AG09309 (cell line): ENCODE measurements at places on chromosomes 5 and 9.

GRCh38 chr9:133347515-133347984, 381 bp downstream of the MED22 start:
- DNase-seq = no peak

- no peak for DNase-seq
Measured at GRCh38 chr9:120846251-120846889, 3.6 kb upstream of the PSMD5 start.

DNA sequence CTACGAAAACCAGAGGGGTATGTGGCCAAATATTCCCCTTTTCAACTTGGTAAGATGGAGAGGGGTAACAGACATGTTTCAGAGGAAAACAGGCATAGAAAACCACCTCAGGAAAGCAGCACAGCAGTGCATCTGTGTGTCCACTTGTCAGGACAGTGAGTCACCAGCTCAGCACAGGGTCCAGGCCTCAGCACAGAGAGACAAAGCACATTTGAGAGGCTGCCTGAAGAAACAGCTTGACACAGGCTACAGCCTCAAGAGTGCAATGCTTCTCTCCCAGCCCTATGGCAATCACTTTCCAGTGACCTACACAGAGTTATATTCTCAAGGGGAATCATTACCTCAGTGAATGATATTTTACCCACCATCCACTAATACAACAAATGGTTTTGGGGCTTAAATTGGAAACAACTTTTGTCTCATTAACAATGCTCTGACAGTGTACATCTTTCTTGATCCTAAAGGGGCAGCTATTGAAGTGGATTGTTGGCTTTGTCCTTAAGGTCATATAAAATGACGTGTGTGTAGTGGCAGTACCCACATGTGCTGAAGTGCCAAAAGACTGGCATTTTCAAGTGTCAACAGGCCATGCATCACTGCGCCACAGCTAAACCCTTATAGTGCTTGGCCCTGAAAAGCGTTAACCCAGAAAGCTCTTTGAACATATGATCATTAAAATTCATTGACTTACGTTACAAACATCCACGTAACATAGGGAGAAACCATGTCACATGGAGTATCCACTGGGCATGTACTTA, 46.4 kb downstream of the ERMP1 start:
- DNase-seq = no peak

DNA sequence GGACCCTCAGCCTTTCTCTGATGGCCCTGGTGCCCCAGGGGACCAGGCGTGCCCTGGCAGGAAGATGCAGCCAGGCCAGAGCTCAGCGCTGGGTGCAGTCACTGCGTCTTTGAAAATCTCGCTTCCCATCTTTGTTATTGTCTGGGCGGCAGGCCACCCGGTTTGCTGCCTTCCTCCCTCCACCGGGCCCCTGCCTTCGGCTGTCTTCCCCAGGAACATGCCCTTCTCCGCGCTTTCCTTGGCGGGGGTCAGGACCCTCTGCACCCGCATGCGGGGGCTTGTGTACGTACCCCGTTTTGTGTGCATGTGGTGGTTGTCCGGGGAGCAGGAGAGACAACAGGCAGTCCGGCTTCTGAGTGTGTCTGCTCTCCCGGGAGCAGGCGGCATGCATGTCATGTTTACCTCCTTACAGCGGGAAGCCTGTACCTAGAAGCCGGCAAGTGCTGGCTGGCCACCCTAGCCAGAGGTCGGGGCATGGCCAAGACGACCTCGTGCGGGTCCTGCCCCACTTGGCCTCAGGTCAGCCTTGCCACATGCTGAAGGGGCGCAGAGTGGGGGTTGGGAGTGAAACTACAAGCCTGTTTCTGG, 49.5 kb downstream of the DAB2IP start:
- DNase-seq = no peak

- no peak for DNase-seq
Measured at GRCh38 chr5:68433526-68433922, 218.0 kb downstream of the PIK3R1 start.

- DNase-seq = no peak
Measured at GRCh38 chr9:110954822-110955291, 83.4 kb downstream of the LPAR1 start.

GRCh38 chr5:16179936-16180788, 571 bp upstream of the MARCHF11 start:
- DNase-seq = no peak

- no peak for DNase-seq
Measured at GRCh38 chr9:6307551-6308096, 20.6 kb upstream of the TPD52L3 start.

GRCh38 chr5:76046741-76047140, 36.4 kb upstream of the SV2C start:
- DNase-seq = no peak

DNA sequence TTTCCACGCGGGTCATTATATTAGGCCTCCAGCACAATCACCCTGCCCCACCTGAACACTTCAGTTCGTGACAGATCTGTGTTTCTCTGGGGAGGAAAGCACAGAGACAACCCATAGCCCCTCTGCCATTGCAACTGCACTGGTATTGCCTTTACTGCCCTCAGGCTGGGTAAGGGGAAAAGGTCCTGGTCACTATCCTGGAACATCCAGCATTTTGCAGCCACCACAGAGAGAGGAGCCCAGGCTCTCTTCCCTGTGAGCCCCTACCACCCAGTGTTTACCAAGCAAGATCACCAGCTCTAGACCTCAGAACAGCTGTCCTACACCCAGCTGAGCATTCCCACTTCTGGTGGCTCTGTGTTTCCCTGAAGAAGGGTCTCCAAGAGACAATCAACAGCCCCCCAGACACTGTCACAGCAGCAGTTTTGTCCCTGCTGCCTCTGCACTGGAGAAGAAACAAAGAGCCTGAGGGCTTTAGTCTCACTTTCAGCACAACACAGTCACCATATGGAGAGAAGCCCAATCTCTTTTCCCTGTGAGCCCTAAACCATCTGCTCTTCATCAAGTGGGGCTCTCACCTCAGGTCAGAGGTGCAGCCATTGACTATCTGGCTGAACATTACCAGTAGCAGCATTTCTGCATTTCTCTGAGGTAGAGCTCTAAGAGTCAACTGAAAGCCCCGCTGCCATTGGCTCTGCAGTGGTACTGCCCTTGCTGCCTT, 655.2 kb upstream of the FAM174A start:
- no peak for DNase-seq

- no peak for DNase-seq
Measured at GRCh38 chr5:166529200-166529599, 1762.2 kb upstream of the WWC1 start.

GRCh38 chr9:107809871-107810460, 320.4 kb upstream of the KLF4 start:
- no peak for DNase-seq

GRCh38 chr5:72355706-72356299, 35.6 kb downstream of the PTCD2 start:
- no peak for DNase-seq

- DNase-seq = no peak
Measured at GRCh38 chr9:7129391-7129790, 371.6 kb downstream of the KDM4C start.

DNA sequence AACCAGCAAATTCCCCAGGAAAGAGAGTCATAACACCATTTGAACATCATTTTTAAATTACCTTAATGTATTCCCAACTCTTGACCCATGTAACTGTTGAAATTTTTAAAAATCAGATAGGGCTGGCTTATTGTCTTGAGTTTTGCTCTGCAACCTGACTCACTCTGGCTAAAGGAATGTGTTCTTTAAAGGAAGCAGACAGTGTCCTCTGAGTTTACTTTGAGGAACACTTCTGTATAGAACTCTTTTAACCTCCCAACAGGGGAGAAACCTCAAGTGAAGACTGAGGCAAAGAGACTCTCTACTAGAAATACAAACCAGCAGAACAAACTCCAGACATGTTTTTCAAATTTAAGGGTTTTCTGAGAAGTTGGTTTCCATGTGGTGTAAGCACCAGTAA, 248.9 kb downstream of the CWC27 start:
- no peak for DNase-seq

GRCh38 chr5:172973931-172974330, 9.6 kb upstream of the ATP6V0E1 start:
- no peak for DNase-seq

DNA sequence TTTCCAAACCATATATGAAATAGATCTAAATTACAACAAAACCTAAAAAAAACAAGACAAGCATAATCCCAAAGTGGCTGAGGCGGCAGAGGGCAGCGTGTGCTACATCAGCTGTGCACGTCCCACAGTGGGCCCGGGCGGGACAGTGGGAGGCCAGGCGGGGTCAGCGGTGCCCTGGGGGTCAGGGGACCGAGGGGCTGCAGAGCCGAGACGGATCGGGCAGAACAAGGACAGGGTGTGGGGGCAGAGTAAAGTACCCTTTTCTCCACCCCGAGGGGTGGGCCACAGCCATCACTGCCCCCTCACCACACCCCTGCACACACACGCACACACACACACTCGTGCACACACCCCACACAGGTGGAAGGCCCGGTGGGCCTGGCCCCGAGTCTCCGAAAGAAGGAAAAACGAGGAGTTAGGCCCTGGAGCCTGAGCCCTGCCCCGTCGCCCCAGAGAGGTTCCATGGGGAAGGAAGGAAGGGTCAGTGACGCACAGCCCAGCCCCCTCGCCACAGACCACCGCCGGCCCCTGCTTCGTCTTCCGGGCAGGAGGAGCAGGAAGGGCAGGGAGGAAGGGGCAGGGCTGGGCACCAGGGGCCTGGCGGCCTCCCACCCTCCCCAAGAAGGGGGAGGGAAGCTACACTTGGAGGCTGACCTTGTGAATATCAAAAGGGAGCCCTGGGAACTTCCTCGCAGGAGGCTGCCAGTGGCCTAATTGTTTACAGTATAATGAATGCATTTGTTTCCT, 49.6 kb upstream of the UBAC1 start:
- DNase-seq = no peak

GRCh38 chr5:126624534-126624933, 23.8 kb downstream of the PHAX start:
- peak; percentile 80 for DNase-seq

DNA sequence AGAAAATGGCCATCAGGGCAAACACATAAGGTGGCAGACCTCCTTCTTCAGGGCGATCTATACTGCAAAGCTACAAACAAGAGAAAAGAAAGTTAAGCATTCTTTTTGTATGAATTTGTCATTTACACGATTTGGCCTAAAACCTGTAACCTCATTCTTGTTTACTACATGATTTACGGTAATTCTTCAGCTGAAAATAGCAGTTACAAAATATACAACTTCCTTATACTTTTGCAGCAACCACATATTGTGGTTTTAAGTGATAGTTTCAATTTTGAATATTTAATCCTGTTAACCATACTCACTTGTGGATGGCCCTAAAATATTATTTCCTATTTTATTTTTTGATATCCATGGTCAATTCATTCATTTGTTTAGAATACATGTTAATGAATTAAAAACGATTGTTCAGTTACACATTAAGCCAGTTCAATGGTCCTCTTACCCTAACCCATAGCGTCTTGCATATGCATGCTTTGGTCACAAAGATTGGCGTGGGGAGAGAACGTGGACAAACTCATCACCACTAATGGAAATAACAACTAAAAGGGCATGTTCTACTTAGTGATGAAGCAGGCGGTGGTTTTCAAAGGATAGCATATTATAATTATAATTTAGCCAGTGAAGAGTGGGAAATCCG, 16.6 kb downstream of the TUT7 start:
- DNase-seq = no peak

GRCh38 chr5:136927571-136927970, 562.2 kb upstream of the TRPC7 start:
- no peak for DNase-seq
